ENCODE measurements at places on chromosomes 6 and 20.

- DNase-seq: no peak
Observed at GRCh38 chr6:1872649-1873131, 263.0 kb downstream of the FOXC1 start.

DNA sequence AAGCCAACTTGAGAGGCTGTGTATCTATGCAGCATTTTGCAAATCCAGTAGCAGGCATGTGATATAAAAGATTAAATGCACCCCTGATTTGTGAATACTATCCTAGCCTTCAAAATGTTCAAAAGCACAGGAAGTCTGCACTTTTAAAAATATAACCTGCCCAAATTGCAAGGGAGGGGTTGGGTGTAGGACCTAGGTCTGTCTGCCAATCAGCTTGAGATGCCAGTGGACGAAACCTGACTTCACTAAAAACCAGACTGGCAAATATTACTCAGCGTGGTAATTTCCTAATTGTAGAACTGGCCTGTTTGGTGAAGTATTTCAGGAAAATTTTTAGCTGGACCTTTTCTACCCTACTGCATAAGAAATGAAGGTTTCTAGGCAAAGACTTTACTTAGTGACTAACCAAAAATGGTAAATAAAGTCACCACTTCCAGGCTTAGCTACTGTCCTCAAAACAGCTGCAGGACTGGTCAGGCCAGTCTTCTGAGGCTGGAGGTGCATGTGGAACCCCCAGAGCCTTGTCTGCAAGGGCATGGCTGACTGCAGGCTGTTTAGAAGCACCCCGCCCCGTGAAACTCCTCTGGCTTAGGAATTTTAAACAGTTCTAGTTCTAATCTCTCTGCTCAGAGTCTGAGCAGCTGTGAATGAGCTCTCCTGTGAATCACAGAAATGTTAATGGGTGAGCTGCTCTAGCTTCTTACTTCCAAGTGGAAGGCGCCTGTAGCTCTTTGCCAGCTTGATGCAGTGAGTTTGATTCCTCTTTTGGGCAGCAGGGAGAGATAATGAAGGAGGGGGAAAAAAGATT, 104.4 kb upstream of the ESR1 start:
- DNase-seq: no peak

GRCh38 chr6:84809455-84809854, 45.1 kb upstream of the TBX18 start:
- DNase-seq: no peak

DNA sequence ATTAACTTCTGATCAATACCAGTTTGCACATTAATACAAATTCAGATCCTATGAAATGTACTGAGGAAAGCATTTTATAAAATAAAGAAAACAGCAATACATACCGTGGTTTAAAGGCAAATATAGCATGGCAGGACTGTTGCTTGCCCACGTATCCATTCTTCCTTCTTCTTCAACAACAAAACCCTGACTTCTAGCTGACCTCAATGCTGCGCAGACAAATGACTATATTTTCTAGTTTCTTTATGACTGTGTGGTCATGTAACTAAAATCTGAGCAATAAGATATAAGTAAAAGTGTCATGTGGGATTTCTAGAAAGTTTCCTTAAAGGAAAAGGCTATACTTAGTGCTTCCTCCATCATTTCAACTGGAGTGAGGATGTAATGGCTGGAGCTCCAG, 85.0 kb downstream of the CDC40 start:
- no peak for DNase-seq

DNA sequence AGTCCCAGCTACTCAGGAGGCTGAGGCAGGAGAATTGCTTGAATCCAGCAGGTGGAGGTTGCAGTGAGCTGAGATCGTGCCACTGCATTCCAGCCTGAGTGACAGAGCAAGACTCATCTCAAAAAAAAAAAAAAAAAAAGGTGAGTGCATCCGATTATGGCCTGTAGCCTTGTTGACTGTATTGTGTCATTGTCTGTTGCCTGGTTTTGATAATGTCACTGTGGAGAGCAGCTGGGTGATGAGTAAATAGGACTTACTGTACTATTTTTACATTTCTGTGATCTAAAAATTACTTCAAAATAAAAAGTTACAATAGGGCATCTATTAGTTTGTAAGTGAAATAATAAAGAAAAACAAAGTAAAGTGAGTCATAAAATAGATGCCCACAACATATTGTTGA, 134.1 kb upstream of the SALL4 start:
- DNase-seq: no peak

DNA sequence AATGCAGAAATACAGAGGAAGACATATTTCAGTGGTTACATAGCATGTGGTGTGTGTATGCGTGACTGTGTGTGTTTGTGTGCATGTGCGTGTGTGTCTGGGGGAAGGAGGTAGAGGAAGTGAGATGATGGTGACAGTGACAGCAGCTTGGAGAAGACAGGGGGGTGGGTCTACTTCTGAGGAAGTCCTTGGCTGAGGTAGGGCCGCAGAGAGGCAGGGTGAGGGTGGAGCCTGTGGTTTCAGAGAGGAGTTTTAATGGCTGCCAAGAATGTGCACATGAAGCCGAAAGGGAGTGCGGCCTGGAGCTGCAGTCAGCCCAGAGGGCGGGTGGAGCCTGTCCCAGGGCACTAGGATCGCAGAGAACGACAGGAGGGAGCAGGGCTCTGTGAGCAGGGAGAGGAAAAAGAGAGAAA, 22.7 kb upstream of the RNF24 start:
- no peak for DNase-seq

GRCh38 chr20:1863296-1863695, 31.9 kb upstream of the SIRPA start:
- DNase-seq: no peak

GRCh38 chr6:134549854-134550253, 231.9 kb upstream of the SGK1 start:
- no peak for DNase-seq

GRCh38 chr6:29925727-29926412, 16.5 kb upstream of the HLA-A start:
- no peak for DNase-seq

- DNase-seq: peak; percentile 43
Observed at GRCh38 chr6:125821825-125822281, 31.1 kb downstream of the NCOA7 start.
